ENCODE measurements at places on chromosomes 4 and X. TPM values are rescaled to one million over a fixed set of nuclear protein-coding genes. Genes with fewer than 3 reads are reported as not detected.

Gene GPR119
- not detected for polyA plus RNA-seq

Gene CT83
- not detected for polyA plus RNA-seq

Gene MAML3
- polyA plus RNA-seq: 0.48 TPM

Gene MID1
- 45.1 TPM for polyA plus RNA-seq

Gene RNF212
- polyA plus RNA-seq: 0.39 TPM

Gene GPR143
- polyA plus RNA-seq: 22.3 TPM

Gene IL21
- not detected for polyA plus RNA-seq

Gene XAGE1A
- polyA plus RNA-seq: not detected

Gene DIPK2B
- polyA plus RNA-seq: not detected

Gene RS1
- polyA plus RNA-seq: not detected

Gene CLTRN
- 0.82 TPM for polyA plus RNA-seq

Gene NUDT10
- polyA plus RNA-seq: 11.0 TPM

Gene CLDN22
- polyA plus RNA-seq: 0.97 TPM

Gene MED28
- polyA plus RNA-seq: 46.1 TPM

Gene TMEM271
- 2.7 TPM for polyA plus RNA-seq

Gene MAGEC1
- not detected for polyA plus RNA-seq

Gene CFAP47
- polyA plus RNA-seq: not detected

Gene YY2
- 2.7 TPM for polyA plus RNA-seq

Gene ZNF595
- polyA plus RNA-seq: 7.3 TPM

Gene UNC5C
- 12.5 TPM for polyA plus RNA-seq

Gene TTC29
- polyA plus RNA-seq: not detected

Gene ARHGAP6
- 0.62 TPM for polyA plus RNA-seq

Gene CSAG1
- polyA plus RNA-seq: 0.86 TPM

Gene NMU
- 4.3 TPM for polyA plus RNA-seq

Gene NLRP2B
- polyA plus RNA-seq: not detected

Gene JCHAIN
- 0.34 TPM for polyA plus RNA-seq

Gene HCCS
- 43.6 TPM for polyA plus RNA-seq

Gene ARHGAP36
- polyA plus RNA-seq: not detected

Gene MTM1
- 6.2 TPM for polyA plus RNA-seq

Gene CHST7
- 2.2 TPM for polyA plus RNA-seq

Gene TLR6
- polyA plus RNA-seq: 0.44 TPM

Gene ODAM
- polyA plus RNA-seq: not detected

Gene BCLAF3
- polyA plus RNA-seq: 16.8 TPM

Gene PDLIM3
- 24.5 TPM for polyA plus RNA-seq

Gene ADH4
- not detected for polyA plus RNA-seq

Gene LRP2BP
- polyA plus RNA-seq: 4.3 TPM

Gene F9
- polyA plus RNA-seq: not detected

Gene ABRAXAS1
- polyA plus RNA-seq: 4.9 TPM

Gene IGSF1
- not detected for polyA plus RNA-seq

Gene PLXNA3
- polyA plus RNA-seq: not detected

Gene FRG2
- not detected for polyA plus RNA-seq

Gene SPATA18
- not detected for polyA plus RNA-seq

Data from Purkinje cell (primary cell).